ENCODE measurements at places on chromosomes 1 and 21.

GRCh38 chr1:94619731-94620130 is 78.2 kb upstream of the F3 start:
- DNase-seq, result no peak

- DNase-seq, result no peak
These were observed 6.2 kb upstream of the YRDC start for GRCh38 chr1:37814252-37814651.

GRCh38 chr1:44685881-44686280 is 11.4 kb downstream of the ARMH1 start:
- DNase-seq, result no peak

- DNase-seq, result no peak
These were observed 49.0 kb downstream of the OMA1 start for GRCh38 chr1:58497499-58497898.

DNA sequence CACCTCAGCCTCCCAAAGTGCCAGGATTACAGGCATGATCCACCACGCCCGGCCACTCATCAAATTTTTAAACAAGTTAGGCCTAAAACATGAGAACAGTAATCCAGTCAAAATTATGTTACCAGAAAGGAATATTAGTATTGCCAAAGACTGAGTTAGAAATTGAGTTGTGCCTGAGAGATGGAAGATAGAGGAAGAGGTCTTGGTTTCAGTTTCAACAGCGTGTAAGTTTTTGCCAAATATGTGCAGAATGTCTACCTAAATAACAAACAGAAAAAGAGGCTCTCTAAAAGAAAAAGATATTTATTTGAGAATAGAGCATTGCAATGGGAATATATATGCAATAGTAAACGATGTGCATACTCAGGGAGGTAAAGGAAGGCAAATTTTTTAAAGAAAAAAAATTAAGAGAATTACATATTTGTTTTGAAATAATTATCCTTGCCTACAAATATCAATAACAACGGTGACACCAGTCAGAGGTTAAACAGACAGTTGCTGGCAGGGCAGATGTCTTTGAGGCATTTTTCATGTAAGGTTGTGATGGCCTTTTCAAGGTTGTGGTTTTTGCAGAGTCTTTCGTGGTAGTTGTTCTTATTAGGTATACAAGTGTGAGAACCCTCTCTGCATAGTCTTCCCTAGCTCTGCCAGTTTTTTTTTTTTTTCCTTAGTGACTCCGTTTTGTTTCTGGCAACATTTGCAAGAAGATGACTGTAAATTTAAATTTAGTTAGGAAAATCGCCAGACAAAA is 2.2 kb upstream of the CD1B start:
- no peak for DNase-seq

DNA sequence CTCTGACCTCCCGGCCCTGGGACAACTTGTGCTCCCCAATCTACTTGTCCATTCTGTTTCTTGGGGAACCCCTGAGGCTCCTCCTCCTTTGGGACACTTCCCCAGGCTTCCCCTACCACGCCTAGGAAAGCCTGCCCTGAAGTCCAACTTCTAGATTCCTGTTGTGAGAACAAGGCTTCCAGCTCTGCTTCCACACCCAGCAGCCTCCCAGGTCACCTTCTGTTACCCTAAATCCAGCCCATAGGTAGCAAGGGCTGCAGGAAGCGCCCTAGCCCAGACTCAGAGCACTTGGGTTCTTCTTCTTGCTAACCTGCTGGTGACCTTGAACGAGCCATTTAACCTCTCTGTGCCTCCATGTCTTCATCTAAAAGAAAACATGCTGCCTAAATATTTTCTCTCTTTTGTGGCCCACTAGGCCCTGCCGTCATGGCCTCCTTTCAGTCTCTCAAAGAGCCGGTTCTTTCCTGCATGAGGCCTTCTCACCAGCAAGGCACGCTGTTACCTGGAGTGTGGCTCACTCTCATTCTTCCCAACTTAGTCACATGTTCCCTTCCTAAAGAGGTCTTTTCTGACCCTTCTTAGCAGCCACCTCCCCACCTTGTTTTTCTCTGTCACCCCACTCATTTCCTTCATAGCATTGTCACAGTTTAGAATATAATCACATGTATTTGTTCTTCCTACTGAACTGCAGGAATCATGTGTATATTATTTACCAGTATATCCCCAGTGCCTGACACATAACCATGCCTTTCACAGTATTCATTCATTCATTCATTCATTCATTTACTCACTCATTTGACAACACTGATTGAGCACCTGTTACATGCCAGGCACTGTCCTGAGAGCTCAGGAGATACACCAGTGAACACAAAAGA is 1.4 kb downstream of the CAPN2 start:
- no peak for DNase-seq

DNA sequence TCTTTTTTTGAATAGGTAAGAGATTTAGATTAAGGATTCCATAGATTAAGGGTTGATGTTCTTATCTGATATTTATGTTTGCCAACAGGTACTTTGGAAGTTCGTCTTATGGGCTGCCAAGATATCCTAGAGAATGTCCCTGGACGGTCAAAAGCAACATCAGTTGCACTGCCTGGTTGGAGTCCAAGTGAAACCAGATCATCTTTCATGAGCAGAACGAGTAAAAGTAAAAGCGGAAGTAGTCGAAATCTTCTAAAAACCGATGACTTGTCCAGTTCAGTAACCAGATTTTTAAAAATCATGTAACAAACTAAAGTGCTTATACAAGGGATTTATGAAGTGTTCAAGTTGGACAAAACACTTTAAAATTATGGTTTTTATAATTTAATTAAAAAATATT is 100.5 kb downstream of the PKN2 start:
- DNase-seq, result no peak

GRCh38 chr1:92949937-92950817 is 11.1 kb downstream of the DIPK1A start:
- DNase-seq, result no peak

DNA sequence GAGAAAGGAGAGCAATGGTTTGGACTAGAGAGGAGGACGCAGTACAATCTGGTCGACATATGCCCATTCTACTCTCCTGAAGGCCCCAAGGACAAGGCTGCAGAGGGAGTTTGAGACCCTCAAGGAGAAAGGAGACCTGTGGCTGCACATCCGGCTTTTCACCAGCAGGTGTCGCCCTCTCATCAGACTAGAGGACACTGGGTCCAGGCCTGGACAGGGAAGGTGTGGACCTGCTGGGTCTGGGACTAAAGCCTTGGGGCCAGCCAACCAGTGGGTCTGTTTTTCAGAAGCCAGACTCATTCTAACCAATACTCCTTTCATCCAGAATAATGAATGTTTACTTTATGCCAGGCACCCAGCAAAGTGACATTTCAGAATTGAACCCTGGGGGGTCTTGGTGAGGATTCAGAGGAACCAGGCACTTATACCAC is 5.0 kb downstream of the SRARP start:
- peak; percentile 66 for DNase-seq

DNA sequence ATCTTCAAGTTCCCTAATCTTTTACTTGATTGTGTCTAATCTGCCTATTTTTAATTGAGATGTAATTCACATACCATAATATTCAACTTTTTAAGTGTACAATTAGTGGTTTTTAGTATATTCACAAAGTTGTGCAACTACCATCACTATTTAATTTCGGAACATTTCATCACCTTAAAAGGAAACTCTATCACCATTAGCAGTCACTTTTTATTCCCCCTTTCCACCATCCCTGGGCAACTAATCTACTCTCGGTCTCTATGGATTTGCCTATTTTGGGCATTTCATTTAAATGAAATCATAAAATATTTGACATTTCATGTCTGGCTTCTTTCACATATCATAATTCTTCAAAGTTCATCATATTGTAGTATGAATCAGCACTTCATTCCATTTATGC is 30.6 kb upstream of the HYI start:
- DNase-seq, result no peak

GRCh38 chr1:21655748-21656147 is 13.4 kb downstream of the RAP1GAP start:
- no peak for DNase-seq

- no peak for DNase-seq
These were observed 8.8 kb downstream of the LRRC38 start for GRCh38 chr1:13505020-13505419.

DNA sequence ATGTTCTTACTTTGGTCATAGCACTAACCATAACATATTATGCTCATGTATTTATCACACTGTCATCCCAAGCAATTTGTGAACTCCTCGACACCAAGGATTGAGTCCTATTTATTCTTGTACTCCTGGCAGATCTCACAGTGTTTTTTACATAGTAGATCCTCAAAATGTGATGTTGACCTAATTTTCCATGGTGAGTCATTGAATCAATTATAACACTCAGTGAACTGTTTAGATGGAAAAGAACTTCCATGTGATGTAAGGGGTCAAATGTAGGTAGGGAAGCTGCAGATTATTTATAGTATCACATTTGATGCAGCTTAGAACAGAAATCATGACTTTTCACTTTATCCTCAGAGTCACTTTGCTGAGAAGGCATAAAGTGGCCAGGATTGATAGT is 281.9 kb upstream of the ADAMTS5 start:
- no peak for DNase-seq

DNA sequence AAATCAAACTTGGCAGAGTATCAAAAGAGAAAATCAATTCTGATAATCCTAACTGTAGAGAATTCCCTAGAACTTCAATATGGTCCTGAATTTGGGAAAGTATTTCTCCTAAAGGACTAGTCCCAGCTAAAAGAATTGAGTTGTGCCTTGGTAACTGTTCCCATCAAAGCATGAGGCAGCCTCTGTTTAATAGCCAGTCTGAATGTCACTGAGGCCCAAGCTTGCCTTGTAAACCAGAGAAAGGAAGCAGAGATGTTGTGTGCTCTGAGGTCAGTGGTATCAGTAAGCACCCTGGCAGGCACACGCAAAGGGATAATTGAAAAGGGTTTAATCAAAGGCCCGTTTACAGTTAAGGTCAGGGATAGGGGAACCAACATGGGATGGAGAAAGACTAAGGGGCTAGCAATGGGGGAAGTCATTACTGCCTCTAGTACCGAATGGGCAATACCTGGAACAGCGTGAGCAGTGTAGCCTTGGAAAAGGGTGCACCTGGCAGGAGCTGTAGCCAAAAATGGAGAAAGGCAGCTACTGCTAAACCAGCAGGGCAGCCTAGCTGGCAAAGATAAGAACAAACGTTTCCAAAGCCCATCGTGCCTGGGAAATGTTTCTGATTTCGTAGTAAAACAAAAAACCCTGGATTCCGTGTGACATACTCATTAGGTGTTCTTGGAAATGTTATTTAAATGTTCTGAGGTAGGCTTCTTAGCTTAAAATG is 635.5 kb downstream of the PLPP3 start:
- no peak for DNase-seq

DNA sequence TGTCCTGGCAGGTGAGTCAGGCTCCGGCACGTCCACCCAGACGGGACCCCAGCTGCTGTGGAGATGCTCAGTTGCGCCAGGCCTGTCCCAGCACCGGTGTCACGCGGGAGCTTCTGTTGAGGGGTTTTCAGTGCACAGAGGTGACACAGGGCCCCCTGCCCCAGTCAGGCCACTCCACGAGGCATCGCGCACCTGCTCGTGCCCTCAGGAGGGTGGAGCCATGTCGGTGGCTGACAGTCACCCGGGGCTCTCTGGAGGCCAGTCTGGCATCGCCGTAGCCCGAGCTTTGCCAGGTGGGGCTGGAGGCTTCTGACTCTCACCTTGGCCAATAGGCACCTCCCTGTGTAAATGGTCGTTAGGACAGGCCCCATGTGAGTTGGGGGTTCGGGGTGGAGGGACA is 11.1 kb downstream of the TMEM240 start:
- no peak for DNase-seq

- DNase-seq, result no peak
These were observed 139.4 kb downstream of the VPS13D start for GRCh38 chr1:12369258-12369657.

- DNase-seq, result no peak
These were observed 66.0 kb upstream of the BACH1 start for GRCh38 chr21:29232530-29233255.

- DNase-seq, result no peak
These were observed 1.9 kb upstream of the ID3 start for GRCh38 chr1:23561076-23561812.

GRCh38 chr1:77866296-77866695 is 22.1 kb upstream of the NEXN start:
- no peak for DNase-seq

DNA sequence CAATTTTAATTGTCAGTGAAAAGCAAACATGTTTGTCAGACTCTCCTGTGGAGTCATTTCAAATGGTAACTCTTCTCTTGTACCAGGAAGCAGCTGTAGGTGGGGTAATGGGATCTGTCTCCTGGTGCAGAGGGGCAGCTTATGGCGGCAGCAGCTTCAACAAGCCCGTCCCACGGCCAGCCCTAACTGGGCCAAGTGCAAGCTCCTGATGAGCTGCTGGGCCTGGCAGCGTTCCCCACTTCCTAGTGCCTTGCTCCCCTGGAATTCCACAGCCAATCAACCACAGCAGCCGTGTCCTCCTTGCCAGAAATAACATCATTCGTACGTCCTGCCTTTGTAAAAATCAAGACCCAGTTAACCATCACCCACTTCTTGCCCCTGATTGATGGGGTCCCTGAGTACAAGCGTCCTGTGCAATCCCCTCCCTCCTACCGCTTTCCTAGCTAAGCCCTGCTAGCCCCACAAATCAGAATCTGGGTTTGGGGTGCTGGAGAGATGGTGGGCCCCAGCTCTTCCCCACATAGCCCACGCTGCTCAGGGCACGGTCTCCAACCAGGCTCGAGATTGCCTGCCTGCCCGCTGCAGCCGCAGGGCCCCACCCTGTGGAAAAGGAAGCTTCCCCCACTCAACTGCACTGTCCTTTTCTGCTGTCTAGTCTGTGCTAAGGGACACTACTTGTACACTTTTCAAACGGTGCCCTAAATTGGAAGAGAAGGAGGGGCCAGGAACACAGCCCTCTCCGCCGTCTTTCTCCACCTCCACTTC is 61.2 kb downstream of the TOR1AIP2 start:
- no peak for DNase-seq

DNA sequence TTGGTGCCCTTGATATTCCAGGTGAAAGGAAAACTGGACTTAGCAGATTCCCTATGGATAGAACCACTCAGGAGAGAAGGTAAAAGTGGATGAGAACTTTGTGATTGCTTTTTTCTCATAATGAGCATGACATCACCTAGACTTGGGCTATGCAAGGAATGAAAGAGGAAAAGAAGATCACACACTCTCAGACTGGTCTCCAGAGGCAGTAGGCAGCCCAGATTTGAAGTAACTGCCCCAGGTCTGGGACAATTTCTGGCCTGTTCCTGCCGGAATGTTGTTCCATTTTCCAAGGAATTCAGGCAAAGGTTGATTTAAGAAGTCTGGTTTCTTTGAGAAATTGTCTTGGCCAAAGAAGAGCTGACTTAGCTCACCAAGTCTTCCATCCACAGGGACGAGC is 31.7 kb upstream of the USP24 start:
- no peak for DNase-seq

- DNase-seq, result no peak
These were observed 5.7 kb upstream of the OR14A16 start for GRCh38 chr1:247829656-247830055.

- DNase-seq, result no peak
These were observed 5.8 kb upstream of the ITGB2 start for GRCh38 chr21:44926331-44927101.

DNA sequence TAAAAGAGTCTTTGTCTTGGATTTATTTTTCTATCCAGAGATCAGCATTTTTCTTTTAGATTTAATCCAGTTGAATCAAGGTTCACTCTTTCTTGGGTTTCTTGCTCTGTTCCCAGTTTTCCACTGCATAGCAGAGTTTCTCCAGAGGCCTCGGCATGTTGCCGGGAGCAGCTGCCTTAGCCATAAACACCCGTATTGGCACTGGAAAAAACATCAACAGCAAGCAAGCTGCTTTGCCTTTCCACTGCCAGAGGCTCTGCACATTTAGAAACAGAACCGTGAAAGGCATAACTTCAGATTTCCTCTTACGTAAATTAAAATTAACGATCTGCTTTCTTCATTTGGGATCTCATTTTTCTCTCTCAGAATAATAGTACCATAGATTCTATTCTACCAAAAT is 181.8 kb upstream of the L1TD1 start:
- no peak for DNase-seq
